ENCODE measurements at places on chromosomes 3 and 15. TPM values are rescaled to one million over a fixed set of nuclear protein-coding genes. Genes with fewer than 3 reads are reported as not detected.

DNA sequence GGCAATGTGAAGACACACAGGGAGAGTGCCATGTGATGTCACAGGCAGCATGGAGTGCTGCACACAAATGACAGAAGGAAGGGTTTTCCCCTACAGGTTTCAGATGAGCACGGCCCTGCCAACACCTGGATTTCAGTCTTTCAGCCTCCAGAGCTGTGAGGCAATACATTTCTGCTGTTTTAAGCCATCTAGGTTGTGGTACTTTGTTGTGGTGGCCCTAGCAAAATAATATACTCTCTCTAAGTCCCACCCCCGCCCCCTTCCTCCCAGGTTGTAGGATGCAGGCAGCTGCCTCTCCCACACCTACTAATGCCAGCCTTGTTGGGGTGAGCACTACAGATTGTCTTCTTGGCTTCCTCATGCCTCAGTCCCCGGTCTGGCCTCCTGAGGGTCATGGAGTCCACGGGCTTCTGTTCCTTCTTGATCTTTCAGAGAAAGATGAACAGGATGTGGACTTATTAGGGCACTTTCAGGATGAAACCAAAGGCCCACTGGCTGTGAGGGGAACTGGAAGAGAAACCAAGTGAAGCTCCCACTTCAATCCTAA lies 180.0 kb downstream of the CD47 start:
- DNase-seq, result no peak

- no peak for DNase-seq
Observed at GRCh38 chr3:31755926-31756658, 223.4 kb downstream of the STT3B start.

DNA sequence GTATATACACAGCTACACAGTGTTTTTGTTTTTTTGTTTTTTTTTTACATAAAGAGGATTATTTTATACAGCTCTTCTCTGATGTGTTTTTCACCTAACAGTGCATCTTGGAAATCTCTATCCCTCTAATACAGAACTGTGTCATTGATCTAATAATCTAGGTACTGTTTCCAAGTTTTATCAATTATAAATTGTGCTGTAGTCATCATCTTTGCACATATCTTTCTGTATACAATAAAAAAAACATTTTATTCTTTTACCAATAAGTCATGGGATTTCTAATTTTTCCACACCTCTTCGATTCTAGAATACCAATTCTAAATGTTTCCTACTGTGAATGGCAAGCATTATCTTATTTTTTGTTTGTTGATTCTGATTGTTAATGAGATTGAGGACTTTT lies 1.7 kb upstream of the PLSCR2 start:
- DNase-seq, result no peak

RGMA gene
- 8.3 TPM for total RNA-seq

CCRL2 gene
- not detected for total RNA-seq

Data from A673 (cell line).